ENCODE measurements at places on chromosomes 3 and 15.

GRCh38 chr15:57792724-57793449 is 86.4 kb downstream of the POLR2M start:
- DNase-seq: peak; percentile 75

GRCh38 chr3:57872606-57873005 is 116.5 kb downstream of the SLMAP start:
- DNase-seq: no peak

GRCh38 chr3:196007744-196008335 is 74.0 kb downstream of the TFRC start:
- no peak for DNase-seq

DNA sequence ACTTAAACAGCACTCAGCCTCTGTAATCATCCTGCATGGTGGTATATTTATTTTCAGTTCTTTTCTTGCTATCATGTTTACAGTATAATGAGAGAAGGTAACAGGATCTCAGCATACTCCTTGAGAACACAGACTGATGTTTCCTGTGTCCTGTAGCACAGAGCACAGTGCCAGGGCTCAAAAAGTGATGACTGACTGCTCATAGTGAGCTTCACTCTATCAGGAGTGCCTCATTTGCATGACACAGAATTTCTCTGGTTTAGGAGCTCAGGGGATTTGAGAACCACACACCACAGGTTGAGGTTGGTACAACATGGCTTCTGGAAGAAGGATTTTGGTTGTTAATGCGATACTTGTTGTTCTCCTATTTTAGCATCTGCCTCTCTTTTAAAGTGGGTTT is 68.5 kb upstream of the SLC2A2 start:
- DNase-seq: no peak

All from bronchial epithelial cell (primary cell).